GM23338 (cell line): ENCODE measurements at places on chromosomes 6 and 20. TPM values are rescaled to one million over a fixed set of nuclear protein-coding genes. Genes with fewer than 3 reads are reported as not detected.

LHFPL5 gene
- not detected in 2 replicates for total RNA-seq

MATN4 gene
- total RNA-seq, result 4.2 and 5.1 TPM in 2 replicates

KIAA1755 gene
- total RNA-seq, result 0.12 and 0.28 TPM in 2 replicates

OR2H2 gene
- total RNA-seq, result not detected in 2 replicates

DNA sequence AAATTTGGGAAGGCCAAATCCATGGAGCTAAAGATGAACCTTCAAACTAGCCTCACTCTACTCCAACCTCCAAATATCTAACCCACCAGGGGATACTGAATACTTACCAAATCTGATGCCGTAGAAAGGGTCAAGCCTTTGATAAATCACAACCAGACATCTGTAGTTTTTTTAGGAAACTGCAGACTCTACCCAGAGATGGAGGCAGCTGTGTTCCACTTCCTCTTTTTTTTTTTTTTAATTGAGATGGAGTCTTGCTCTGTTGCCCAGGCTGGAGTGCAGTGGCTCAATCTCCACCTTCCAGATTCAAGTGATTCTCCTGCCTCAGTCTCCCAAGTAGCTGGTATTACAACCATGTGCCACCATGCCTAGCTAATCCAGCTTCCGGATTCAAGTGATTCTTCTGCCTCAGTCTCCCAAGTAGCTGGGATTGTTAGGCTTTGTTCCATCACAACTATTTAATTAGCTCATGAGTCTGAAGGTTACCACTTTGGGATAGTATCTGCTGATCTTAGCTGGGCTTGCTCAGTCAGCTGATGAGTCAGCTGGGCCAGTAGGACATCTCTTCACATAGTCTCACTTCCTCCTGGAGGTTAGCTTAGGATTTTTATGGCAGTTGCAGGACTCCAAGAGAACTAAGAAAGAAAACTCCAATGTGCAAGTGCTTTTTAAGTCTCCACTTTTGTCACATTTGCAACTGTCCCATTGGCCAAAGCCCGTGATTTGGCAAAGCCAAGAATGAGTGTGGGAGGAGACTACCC, 13.3 kb downstream of the FRK start:
- H3K4me3 ChIP-seq, result no peak overlapping the region
- no peak overlapping the region for H3K27ac ChIP-seq
- no peaks in the 10 kb centered on the region for H3K36me3 ChIP-seq
- no peaks in the 10 kb centered on the region for H3K4me1 ChIP-seq
- DNase-seq, result no peak
- H3K27me3 ChIP-seq, result no peaks in the 10 kb centered on the region

DNA sequence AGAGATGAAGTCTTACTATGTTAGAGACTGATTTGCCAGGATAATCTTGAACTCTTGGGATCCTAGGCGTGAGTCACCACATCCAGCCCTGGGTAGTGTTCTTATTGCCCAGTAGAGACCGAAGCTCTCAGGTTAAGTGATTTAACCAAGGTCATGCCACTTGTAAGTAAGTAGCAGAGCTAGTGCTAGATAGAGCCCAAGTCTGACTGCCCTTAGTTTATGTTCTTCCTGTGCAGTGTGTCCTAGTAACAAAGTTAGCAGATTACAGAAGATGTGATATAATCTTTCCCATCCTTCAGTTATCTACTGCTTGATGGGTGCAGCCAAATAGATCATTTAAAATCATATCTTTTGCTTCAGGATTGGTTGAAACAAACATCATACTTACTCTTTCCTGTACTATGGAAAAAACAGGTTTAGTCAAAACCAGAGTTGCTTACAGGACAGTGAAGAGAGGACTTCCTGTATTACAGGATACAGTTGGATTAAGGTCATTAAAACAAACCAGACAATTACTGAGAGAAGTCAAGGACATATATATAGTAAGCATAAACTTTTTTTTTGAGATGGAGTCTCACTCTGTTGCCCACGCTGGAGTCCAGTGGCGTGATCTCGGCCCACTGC, 9.5 kb upstream of the PABPC1L start:
- H3K4me1 ChIP-seq, result 0 out of 2 replicates have a peak, but pooled peaks cover 3% of the 10 kb centered on the region
- H3K36me3 ChIP-seq, result peaks cover 40% of the 10 kb centered on the region
- no peak overlapping the region for H3K4me3 ChIP-seq
- H3K27me3 ChIP-seq, result no peaks in the 10 kb centered on the region
- DNase-seq, result no peak
- no peak overlapping the region for H3K27ac ChIP-seq

MUC22 gene
- total RNA-seq, result not detected in 2 replicates

IL20RA gene
- 2.4 and 3.5 TPM in 2 replicates for total RNA-seq

DNA sequence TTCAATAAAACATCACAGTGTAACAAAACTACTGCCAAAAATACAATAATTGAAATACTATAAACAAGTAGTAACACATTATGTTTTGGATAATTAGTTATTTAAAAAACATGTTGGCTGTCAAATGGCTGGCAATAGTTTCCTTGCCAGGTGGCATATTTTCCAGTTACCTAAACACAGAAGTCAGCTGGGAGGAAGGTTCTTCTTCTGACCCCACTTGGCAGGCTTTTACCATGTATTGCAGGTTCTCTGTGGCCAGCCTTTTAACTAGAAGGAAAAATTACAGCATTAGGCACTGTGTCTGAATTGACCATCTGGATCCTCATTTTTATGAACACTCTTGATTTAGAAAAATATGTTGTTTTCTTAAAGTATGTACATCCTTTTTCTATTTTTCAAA, 131.4 kb downstream of the MMS22L start:
- no peaks in the 10 kb centered on the region for H3K4me1 ChIP-seq
- no peak overlapping the region for H3K27ac ChIP-seq
- no peaks in the 10 kb centered on the region for H3K27me3 ChIP-seq
- H3K36me3 ChIP-seq, result peaks cover 5% of the 10 kb centered on the region; the same call in 1 of the 2 replicates
- no peak overlapping the region for H3K4me3 ChIP-seq

DNA sequence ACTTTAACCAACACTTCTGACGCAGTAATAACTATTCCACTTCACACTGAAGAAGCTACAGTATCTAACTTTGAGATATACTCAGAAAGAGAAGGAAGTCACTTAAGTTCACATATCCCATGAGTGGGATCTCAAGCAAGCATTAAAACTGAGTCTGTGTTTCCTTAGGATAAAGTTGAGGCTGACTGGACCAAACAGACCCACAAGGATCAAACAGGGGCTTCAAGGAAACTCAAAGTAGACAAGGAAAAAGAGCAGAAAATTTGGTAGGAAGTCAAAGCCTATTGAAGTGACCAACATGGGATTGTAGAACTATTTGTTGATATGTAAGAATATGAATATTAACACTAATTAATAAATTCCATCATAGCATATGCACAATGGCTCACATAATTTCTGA, 294.9 kb downstream of the ADGB start:
- H3K36me3 ChIP-seq, result no peaks in the 10 kb centered on the region
- H3K27me3 ChIP-seq, result no peaks in the 10 kb centered on the region
- no peaks in the 10 kb centered on the region for H3K4me1 ChIP-seq
- H3K4me3 ChIP-seq, result no peak overlapping the region
- no peak overlapping the region for H3K27ac ChIP-seq

GABBR1 gene
- total RNA-seq, result 50.2 and 78.9 TPM in 2 replicates

DNA sequence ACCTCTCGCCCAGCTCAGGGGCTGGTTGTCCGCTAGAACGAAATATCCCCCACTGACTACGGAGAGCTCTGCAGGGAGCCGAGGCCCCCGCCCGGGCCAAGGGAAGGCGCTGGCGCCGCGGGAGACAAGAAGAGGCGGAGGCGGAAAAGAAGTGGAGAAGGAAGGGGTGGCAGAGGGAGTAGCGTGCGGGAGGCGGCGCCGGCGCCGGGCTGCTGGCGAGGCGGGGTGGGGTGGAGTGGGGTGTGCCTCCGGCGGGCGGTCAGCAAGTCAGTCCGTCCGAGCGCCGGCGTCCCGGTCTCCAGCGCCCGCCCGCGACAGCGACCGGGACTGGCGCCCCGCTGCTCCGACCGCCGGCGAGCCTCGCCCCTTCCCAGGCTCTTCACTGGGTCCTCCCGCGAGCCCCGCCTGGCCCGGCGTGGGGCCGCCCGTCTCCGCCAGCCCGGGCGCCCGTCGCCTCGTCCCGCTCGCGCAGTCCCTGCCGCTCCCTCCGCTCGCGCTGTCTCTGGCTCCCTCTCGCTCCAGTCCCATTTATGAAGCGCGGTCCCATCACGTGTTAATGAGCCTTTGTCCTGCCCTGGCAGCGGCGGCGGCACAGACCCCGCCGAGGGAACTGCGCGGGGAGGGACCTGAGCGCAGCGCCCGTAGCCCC, at the start of gene CNR1:
Gene CNR1, minus strand, starts transcription at position 504 of the 649 bp plus-strand sequence. CDS start 21,073 bp downstream, outside the sequence.
- H3K4me1 ChIP-seq, result peaks cover 21% of the 10 kb centered on the region
- DNase-seq, result peak; percentile 75
- H3K27ac ChIP-seq, result no peak within 1 kb of the TSS
- peaks cover 45% of the 10 kb centered on the region for H3K27me3 ChIP-seq
- H3K36me3 ChIP-seq, result no peaks in the 10 kb centered on the region

GRCh38 chr6:118100717-118101116, 193.7 kb downstream of the SLC35F1 start:
- H3K27me3 ChIP-seq, result no peaks in the 10 kb centered on the region
- peaks cover 8% of the 10 kb centered on the region for H3K36me3 ChIP-seq
- 0 out of 2 replicates have a peak, but pooled peaks cover 4% of the 10 kb centered on the region for H3K4me1 ChIP-seq
- DNase-seq, result peak; percentile 20

CCN6 gene
- not detected in 2 replicates for total RNA-seq

- DNase-seq, result no peak
- no peak overlapping the region for H3K4me3 ChIP-seq
- peaks cover 15% of the 10 kb centered on the region for H3K4me1 ChIP-seq
- no peaks in the 10 kb centered on the region for H3K27me3 ChIP-seq
- H3K27ac ChIP-seq, result no peak overlapping the region
- H3K36me3 ChIP-seq, result no peaks in the 10 kb centered on the region
These were observed 340.3 kb downstream of the QKI start for GRCh38 chr6:163754866-163755265.

- no peaks in the 10 kb centered on the region for H3K36me3 ChIP-seq
- no peak overlapping the region for H3K4me3 ChIP-seq
- H3K4me1 ChIP-seq, result no peaks in the 10 kb centered on the region; the same call in none of the 2 replicates
- no peaks in the 10 kb centered on the region for H3K27me3 ChIP-seq
- H3K27ac ChIP-seq, result no peak overlapping the region
These were observed 70.8 kb upstream of the NXT1 start for GRCh38 chr20:23279836-23280235.

DNA sequence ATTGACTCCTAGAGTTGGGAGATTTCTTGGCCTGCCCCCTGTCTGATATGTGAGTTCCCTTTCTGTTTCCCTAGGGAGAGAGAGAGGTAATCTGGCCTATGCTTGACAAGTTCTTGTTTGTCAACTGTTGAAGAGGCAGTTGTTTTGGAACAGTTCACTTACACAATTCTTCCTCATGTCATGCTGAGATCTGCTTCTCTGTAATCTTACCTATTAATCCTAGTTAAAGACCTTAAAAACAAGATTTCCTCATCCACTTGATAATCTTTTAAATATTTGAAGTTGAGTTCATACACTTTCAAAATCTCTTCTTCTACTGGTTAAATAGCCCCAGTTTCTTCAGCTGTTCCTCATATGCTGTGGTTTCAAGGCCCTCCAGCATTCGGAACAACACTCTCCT, 89.9 kb downstream of the FIG4 start:
- no peaks in the 10 kb centered on the region; the same call in 1 of the 2 replicates for H3K4me1 ChIP-seq
- H3K4me3 ChIP-seq, result no peak overlapping the region
- no peak overlapping the region for H3K27ac ChIP-seq
- no peak for DNase-seq
- no peaks in the 10 kb centered on the region for H3K27me3 ChIP-seq

GRCh38 chr20:47377122-47377722, 20.7 kb upstream of the ZMYND8 start:
- no peaks in the 10 kb centered on the region for H3K36me3 ChIP-seq
- H3K4me1 ChIP-seq, result peaks cover 15% of the 10 kb centered on the region; the same call in 1 of the 2 replicates
- DNase-seq, result no peak
- no peaks in the 10 kb centered on the region for H3K27me3 ChIP-seq
- no peak overlapping the region for H3K27ac ChIP-seq

FAM162B gene
- total RNA-seq, result 5.9 and 6.3 TPM in 2 replicates

CDH4 gene
- total RNA-seq, result 4.0 and 4.2 TPM in 2 replicates

FOXF2 gene
- not detected in 2 replicates for total RNA-seq

DNA sequence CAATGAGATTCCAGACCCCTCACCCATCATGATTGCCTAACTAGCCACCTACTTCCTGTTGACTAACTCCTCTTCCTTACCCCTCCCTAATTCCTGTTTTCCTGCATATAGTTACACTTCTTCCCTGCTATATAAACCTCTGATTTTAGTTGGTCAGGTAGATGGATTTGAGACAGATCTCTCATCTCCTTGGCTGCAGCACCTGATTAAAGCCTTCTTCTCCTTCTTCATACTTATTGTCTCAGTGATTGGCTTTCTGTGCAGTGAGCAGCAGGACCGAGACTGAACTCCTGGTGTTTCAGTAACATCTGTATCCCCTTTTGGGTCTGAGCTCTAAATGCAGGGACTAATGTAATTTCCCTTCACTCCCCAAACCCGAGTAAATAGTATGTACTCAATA, 51.7 kb upstream of the ATXN1 start:
- no peaks in the 10 kb centered on the region for H3K27me3 ChIP-seq
- H3K4me3 ChIP-seq, result no peak overlapping the region
- no peaks in the 10 kb centered on the region; the same call in 1 of the 2 replicates for H3K36me3 ChIP-seq
- no peaks in the 10 kb centered on the region for H3K4me1 ChIP-seq
- no peak overlapping the region for H3K27ac ChIP-seq

CYP21A2 gene
- not detected in 2 replicates for total RNA-seq

DNA sequence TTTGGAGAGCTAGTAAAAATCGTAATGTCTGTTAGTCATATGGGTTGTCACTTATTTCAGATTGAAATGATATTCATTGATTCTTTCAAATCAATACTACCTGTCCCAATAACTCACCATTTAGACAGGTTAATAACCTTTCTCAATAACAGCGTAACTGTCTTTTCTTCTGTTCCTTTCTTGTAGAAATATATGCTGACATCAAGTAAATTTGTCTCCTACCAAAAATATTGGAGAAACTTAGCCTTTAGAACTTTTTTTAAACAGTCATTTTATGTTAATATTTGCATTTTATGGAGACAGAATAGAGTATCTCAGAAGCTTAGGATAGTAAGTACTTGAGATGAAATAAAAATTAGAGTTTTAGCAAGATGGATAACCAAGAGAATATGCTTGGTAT, 278.2 kb downstream of the UST start:
- no peak overlapping the region for H3K27ac ChIP-seq
- no peaks in the 10 kb centered on the region for H3K27me3 ChIP-seq
- peaks cover 11% of the 10 kb centered on the region; the same call in 1 of the 2 replicates for H3K36me3 ChIP-seq
- H3K4me1 ChIP-seq, result no peaks in the 10 kb centered on the region
